Lung microvascular endothelial cell (primary cell): ENCODE measurements at places on chromosomes 2 and 18. TPM values are rescaled to one million over a fixed set of nuclear protein-coding genes. Genes with fewer than 3 reads are reported as not detected.

LOXHD1 gene
- not detected in 2 replicates for total RNA-seq

ACTG2 gene
- total RNA-seq = not detected in 2 replicates

DAW1 gene
- total RNA-seq = 0.20 and 0.22 TPM in 2 replicates

COL3A1 gene
- 2.2 and 6.2 TPM in 2 replicates for total RNA-seq

HOXD1 gene
- total RNA-seq = 6.1 and 6.7 TPM in 2 replicates

GREB1L gene
- total RNA-seq = 2.0 and 3.1 TPM in 2 replicates

BMP10 gene
- not detected in 2 replicates for total RNA-seq

LRP1B gene
- under 0.01 TPM in 1 of 2 replicates, not detected in the other for total RNA-seq

CIAO1 gene
- total RNA-seq = 59.3 and 89.5 TPM in 2 replicates

CD8A gene
- not detected in 2 replicates for total RNA-seq

DSG4 gene
- total RNA-seq = not detected in 2 replicates

SCN3A gene
- total RNA-seq = 1.3 and 33.1 TPM in 2 replicates

CSRNP3 gene
- total RNA-seq = 0.44 and 0.99 TPM in 2 replicates

ANKRD62 gene
- not detected in 2 replicates for total RNA-seq

KCNG3 gene
- not detected in 2 replicates for total RNA-seq

TOGARAM2 gene
- total RNA-seq = under 0.01 TPM in 2 replicates

DIPK1C gene
- not detected in 2 replicates for total RNA-seq

TBC1D8 gene
- total RNA-seq = 62.8 and 96.8 TPM in 2 replicates

KLHL30 gene
- not detected in 2 replicates for total RNA-seq

SPHKAP gene
- not detected in 2 replicates for total RNA-seq

ALPP gene
- not detected in 2 replicates for total RNA-seq

KCNS3 gene
- total RNA-seq = 0.20 and 0.65 TPM in 2 replicates

NEUROD1 gene
- total RNA-seq = not detected in 2 replicates

UGT1A9 gene
- total RNA-seq = not detected in 2 replicates

MYO5B gene
- under 0.01 and 0.87 TPM in 2 replicates for total RNA-seq
